ENCODE measurements at places on chromosomes 2 and 18.

- no peak for DNase-seq
Measured at GRCh38 chr18:76195601-76196000, 299.4 kb downstream of the ZNF516 start.

GRCh38 chr2:59986511-59986910 lies 566.9 kb downstream of the BCL11A start:
- no peak for DNase-seq

DNA sequence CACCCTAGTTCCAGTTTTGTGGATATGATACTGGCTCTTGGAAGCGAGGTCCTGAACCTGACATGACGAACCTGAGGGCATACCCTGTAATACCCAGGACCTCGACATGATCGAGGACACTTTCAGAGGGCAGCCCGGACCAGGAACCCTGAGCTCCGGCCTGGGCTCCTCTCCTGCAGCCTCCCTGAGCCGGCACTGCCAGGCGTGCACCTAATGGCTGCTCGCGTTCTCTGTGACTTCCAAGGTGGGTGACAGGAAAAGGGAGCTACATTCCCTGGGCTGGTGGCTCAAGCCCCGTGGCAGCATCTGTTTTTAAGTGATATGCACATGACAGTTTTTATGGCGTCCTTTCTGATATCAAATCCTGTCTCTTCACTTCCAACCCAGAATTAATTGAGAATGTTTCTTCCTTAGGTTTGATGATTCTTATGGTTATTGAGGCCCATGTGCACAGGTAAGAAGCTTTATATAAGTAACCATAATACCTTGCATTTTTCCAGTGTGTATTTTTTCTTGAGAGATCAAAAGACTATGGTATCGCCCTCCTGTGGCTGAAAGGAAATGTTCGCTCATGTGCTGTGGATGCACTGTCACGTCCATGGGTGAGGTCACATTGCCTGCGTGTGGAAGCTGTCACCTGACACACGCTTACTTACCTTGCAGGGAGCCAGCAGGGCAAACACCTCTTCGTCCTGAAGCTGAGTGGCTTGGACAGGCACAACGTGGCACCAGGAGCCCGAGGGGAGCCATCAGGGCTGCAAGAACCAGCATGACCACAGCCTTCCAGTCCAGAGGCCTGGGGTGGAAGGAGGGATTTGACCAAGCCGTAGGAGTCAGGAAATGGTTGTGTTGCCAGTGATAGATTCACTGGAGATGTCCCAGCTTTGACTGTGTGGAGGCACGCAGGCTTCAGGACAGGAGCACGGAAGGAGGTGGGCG lies 367.4 kb upstream of the MYT1L start:
- no peak for DNase-seq

GRCh38 chr2:123513351-123513750 lies 511.7 kb upstream of the CNTNAP5 start:
- DNase-seq: no peak

GRCh38 chr2:38384338-38384737 lies 7.3 kb upstream of the ATL2 start:
- DNase-seq: no peak

DNA sequence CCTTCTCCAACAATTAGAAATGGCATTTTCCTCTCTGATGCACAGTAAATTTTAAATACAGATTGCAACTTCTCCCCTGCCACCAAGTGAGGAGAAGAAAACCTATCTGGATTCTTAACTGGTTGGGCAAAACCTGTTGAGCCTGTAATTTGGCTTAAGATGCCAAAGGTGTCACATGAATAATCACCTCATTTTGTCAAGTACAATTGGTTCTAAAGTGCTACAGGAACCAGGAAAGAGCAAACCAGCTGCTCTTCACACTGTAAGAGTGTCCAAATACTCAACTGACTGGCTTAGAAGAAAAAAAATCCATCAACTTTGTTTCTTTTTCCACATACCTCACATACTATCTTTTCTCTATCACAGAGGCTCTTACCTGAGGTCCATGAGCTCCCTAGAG lies 35.4 kb downstream of the NPC1 start:
- no peak for DNase-seq

DNA sequence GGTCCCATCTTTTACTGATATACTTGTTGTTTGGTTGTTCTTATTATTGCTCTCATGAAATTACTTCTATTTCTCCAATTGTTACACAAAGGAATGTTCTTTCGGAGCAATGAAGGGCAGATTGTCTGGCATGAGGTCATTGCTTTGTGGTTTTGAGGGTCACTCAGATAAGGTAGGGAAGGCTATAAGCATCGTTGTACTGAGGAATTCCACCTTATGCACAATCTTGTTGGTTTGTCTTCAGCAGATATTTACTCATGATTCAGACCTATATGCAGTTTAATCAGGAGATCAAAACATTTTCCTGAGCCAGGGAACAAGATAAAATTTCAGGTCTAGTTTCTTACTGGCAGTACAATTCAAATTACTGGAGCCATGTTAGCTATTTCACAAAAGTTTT lies 163.0 kb upstream of the SPHKAP start:
- DNase-seq: no peak

GRCh38 chr2:164073101-164074074 lies 337.6 kb upstream of the FIGN start:
- DNase-seq: no peak

GRCh38 chr2:33204945-33205344 lies 258.2 kb downstream of the LTBP1 start:
- no peak for DNase-seq

DNA sequence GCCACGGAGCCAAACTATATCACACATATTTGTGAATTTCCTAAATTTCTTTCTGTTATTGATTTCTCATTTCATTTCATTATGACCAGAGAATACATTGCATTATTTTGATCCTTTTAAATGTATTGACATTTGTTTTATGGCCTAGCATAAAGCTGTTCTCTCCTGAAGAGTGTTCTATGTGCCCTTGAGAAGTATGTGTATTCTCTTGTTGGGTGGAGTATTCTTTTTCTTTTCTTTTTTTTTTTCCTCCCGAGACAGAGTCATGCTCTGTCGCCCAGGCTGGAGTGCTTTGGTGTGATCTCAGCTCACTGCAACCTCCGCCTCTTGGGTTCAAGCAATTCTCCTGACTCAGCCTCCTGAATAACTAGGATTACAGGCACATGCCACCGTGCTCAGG lies 5.2 kb downstream of the HAUS1 start:
- no peak for DNase-seq

All from activated CD8-positive, alpha-beta memory T cell treated with anti-CD3 and anti-CD28 coated beads, Interleukin-2, amount 50 U/mL, for 4 hours (primary cell).